ENCODE measurements at places on chromosomes 11 and 22.

DNA sequence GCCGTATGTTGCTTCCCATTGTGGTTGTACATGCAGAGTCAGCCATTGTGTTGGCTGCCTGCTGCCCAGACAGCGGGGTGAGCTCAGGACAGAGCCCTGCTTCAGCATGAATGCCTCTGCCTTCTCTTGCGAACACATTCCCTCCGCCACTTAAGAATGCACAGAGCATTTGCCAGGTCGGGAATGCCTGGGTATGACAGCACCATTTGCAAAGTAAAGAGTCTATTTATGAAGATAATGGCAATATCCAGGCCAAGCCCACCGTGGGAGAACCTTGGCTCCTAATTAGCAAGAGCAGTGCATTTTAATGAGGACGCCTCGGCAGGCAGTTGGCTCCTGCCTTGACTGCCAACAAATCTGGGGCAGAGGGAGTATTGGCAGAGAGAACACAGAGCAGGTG is 62.5 kb upstream of the SORL1 start:
- no peak for DNase-seq

- no peak for DNase-seq
Measured at GRCh38 chr22:21861264-21861848, 6.1 kb downstream of the MAPK1 start.

DNA sequence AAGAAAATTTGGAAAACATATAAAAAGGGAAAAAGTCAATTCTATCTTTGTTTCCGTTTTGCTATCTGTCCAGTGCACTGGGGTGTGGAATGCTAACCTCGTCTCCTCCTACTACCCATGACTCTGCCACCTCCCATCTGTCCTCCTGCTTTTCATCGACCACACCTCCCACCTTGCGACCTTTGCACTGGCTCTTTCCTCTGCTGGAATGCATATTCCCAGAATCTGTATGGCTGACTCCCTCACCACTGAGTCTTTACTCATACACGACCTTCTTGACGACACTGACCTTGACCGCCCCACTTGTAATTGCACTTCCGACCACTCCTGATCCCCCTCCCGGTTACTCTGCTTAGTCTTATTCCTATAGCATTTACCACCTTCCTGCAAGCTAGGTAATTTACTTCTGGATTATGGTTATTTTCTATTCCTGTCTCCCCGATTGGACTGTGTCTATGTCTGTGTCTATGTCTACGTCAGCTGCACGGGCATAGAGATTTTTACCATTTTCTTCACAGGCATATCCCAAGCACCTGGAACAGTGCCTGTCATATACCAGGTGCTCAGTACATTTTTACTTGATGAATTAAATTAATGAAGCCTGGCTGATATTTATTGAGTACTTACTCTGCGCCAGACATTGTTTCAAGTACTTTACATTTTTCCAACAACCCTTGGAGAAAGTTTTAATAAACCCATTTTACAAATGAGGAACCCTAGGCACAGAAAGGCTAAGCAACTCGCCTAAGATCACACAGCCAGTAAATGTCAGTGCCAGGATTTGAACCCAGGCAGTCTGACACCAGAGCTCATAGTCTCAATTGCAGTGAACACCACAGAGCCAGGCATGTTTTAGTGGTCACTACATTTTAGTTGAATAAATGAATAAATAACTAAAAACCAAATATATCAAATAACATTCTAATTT is 89.3 kb upstream of the SLC22A12 start:
- no peak for DNase-seq

DNA sequence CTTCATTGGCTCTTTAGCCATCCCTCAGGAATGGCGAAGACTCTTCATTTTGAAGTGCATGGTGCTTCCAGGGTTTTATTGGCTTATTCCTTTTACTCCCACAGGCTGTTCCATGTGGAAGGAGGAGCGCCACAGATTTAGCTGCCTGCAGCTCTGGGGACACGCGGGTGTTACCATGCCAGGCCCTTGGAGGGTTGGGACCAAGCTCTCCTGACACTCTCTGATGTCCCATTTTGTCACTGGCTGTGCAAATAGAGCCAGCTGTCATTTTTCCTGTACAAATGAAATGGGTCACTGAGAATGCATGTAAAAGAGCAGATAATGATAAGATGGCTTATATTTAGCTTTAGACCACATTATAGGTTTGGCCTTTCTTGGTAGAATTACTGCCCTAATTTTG is 9.2 kb downstream of the THYN1 start:
- DNase-seq: no peak

DNA sequence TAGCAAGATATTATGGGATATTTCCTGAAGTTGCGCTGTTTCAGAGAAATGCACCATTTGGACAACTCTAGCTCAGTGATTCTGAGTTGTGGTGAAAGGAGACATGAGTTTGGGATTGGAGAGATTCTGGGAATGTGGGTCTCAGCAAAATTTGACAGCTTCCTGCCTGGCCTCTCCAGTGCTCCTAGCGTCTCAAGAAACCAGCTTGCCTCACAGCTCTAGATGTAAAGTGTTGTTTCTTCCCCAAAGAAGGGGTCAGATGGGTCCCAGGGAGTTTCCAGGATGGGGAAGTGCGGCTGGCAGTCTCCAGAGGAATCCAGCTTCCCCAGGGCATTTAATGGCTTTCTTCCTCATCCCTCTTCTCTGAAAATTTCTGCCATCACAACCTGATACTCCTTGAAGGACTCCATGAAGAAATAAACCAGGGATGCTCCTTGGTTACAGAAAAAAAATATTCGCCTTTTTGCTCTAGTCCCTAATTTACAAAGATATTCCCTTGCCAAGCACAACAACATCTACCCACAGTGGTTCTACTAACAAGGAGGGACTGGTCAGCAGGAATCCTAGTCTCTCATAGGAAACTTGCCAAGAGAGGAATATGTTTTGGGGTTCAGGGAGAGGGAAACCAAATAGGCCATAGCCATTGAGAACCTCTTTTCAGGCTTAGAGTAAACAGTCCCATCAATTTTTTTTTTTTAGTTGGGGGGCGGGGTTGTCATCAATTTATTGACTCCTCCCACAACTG is 185.4 kb upstream of the E2F8 start:
- no peak for DNase-seq

DNA sequence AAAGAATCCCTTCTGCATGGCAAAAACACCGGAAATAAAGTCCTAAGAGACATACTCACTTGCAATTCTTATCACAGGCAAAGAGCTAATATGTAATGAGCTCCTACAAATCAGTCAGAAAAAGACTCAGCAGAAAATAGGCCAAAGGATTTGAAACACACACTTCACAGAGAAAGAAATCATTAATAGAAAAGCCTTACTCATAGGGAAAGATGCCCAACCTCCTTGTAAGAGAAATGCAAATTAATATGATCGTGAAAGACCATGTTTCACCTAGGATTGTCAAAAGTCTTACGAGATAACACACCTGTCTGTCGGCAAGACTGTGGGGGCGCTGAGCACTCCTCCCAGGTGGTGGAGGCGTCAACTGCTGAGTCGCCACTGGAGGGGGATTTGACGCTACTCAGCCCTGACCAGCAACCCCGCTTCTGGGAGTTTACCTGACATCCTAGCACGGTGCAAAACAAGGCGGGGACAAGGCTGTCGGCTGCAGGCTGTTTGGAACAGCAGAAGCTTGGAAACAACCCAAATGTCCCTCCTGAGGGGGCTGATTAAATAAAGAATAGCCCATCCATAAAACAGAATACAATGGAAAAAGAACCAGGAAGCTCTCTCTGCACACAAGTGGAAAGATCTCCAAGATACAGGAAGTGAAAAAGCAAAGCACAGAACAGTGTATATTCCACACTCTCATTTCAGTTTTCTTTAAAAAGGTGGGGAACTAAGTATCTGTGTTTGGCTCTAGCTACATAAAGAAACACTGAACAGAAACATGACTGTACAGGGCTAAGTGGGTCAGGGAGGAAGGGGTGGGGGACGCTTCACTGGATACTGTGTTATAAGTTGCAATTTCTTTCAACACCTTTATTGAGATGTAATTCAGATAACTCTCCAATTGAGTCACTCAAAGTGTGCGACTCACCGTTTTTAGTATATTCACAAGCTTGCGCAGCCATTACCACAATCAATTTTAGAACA is 11.5 kb downstream of the CSNK1E start:
- no peak for DNase-seq

DNA sequence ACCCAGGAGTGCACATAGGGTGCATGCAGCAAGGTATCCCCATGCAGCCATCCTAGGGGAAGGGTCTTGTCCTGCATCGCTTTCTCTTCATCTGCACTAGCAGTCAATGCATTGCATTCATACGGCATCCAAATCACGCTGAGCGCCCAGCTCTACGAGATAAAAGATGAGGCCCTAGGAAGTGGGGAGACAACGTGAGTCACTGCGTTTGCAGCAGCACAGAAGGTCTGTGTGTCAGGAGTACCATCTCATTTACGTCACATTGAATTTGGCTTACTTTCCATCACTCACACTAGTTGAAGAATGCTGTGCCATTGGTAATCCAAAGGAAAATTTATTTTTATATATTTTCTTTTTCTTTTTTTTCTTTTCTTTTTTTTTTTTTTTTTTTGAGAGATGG is 2.5 kb upstream of the ST14 start:
- peak; percentile 83 for DNase-seq

Data from H54 (cell line).